PC-3 (cell line): ENCODE measurements at places on chromosomes 2 and 18. TPM values are rescaled to one million over a fixed set of nuclear protein-coding genes. Genes with fewer than 3 reads are reported as not detected.

DNA sequence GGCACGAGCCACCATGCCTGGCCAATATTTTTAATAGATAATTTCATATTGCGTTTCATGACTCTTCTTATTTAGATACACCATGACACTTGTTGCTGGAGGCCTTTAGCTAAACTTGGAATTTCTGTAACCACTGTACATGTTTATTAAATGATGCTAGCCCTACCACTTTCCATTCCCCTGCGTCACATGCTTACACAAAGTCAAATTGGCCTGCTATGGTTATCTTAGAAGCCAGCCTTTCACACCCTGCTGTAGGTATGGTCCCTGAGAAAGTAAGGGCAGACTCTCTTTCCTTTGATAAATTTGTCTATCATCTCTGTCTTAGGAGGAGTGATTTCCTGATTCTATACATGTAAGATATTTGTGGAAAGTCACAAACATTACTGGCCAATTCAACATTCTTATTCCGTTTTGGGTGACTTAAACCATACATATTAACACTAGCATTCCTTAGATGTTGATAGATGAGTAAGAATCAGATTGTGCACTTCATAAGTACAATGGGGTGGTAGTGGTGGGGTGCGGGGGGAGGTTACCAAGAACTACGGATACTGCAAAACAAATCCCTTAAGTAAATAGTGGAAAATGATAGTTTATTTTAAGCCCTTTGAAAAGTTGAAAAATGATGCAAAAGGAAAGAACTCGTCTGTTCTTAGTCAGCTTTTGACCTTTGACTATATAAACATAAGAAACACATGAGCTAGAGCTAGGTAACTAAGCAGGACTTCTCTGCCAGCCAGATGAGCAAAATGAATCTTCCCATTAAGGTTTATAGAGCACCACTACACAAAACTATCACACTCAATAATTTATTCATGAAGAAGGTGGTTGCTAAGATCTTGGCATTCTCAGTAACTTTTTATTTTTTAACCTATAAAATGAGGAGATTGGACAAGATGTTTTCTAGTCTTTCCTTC lies 7.9 kb upstream of the NDUFV2 start:
- peak overlapping the region; percentile 88 for H3K27ac ChIP-seq
- H3K36me3 ChIP-seq = no peaks in the 10 kb centered on the region
- peak; percentile 84 for DNase-seq
- no peak overlapping the region; the same call in 1 of the 2 replicates for H3K4me3 ChIP-seq
- H3K27me3 ChIP-seq = no peaks in the 10 kb centered on the region

GRCh38 chr2:219596954-219597551 lies 604 bp upstream of the STK11IP start:
- H3K27ac ChIP-seq = peak overlapping the region; percentile 75
- peak; percentile 15 for DNase-seq
- peaks cover 15% of the 10 kb centered on the region for H3K4me1 ChIP-seq
- H3K36me3 ChIP-seq = no peaks in the 10 kb centered on the region
- H3K27me3 ChIP-seq = no peaks in the 10 kb centered on the region

DNA sequence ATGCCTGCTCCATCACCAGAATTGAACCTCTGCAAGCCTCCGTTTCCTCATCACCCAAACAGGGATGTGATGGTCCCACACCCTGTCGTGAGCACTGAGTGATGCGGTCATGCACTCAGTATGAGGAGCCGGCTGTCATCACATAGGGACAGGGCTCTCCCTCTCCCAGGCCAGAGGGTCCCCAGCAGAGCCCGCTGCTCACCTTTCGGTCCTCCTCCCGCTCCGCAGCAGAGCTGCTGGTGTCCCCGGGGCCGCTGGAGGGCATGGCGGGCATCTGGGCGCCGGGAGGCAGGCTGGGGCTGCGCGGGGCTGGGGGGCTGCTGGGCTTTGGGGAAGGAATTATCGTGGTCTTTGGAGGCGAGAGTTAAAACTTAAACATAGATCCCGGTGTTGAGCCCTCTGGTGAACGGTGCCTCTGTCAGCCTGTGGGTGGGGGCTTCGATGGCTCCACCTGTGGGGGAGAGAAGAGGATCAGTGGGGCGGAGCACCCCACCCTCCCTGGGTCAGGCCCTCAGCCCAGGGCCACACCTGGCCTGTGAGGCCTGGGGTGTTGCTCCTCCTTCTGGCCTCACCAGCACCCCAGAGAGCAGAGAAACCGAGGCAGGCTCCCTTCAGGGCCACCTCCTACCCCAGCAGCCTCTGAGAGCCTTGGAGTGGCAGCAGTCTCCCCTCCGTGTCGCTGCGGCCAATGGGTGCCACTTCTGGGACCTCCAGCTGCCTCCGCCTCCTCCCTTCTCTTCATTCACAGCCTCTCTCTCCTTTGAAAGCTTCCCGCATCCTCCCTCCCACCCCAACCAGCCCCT lies 27.8 kb downstream of the DNMT3A start:
- H3K27ac ChIP-seq = no peak overlapping the region
- no peak for DNase-seq
- peaks cover 20% of the 10 kb centered on the region for H3K4me1 ChIP-seq
- H3K4me3 ChIP-seq = no peak overlapping the region
- H3K36me3 ChIP-seq = no peaks in the 10 kb centered on the region
- no peaks in the 10 kb centered on the region for H3K27me3 ChIP-seq

GRCh38 chr2:234569776-234570430 lies 73.0 kb upstream of the ARL4C start:
- H3K4me3 ChIP-seq = no peak overlapping the region
- H3K36me3 ChIP-seq = no peaks in the 10 kb centered on the region
- H3K27ac ChIP-seq = no peak overlapping the region
- no peaks in the 10 kb centered on the region for H3K27me3 ChIP-seq
- H3K4me1 ChIP-seq = no peaks in the 10 kb centered on the region

DNA sequence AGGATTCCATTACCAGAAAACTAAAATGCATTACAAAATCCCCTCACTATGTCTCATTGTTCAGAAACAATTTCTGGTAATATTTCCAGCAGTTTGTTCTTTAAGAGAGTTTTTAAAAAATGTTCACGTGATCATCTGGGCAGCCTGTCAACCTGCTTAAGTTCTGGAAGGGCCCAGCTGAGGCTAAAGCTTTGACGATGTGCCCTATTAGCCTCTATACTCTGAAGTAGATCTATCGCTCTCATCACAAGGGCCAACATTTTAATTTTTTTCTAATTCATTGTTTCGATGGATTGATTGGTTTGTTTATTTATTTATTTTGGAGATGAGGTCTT lies 205.8 kb downstream of the PRKCE start:
- H3K27me3 ChIP-seq = no peaks in the 10 kb centered on the region
- no peaks in the 10 kb centered on the region for H3K36me3 ChIP-seq
- H3K4me1 ChIP-seq = peaks cover 2% of the 10 kb centered on the region
- H3K27ac ChIP-seq = no peak overlapping the region

- H3K27me3 ChIP-seq = no peaks in the 10 kb centered on the region
- H3K36me3 ChIP-seq = no peaks in the 10 kb centered on the region
- peak overlapping the region; percentile 65 for H3K27ac ChIP-seq
- peak; percentile 77 for DNase-seq
- H3K4me3 ChIP-seq = peak overlapping the region; percentile 58
Observed at GRCh38 chr2:215930505-215931253, 82.7 kb downstream of the MREG start.

GRCh38 chr2:30272761-30273573 lies 41.6 kb downstream of the LBH start:
- peak; percentile 76 for DNase-seq
- no peaks in the 10 kb centered on the region for H3K36me3 ChIP-seq
- H3K4me3 ChIP-seq = peak overlapping the region; percentile 17; the same call in 1 of the 2 replicates
- peak overlapping the region; percentile 73 for H3K27ac ChIP-seq
- H3K27me3 ChIP-seq = no peaks in the 10 kb centered on the region

- no peaks in the 10 kb centered on the region for H3K36me3 ChIP-seq
- peak; percentile 48 for DNase-seq
- H3K27ac ChIP-seq = no peak overlapping the region
Observed at GRCh38 chr2:10188211-10188610, 65.7 kb downstream of the RRM2 start.

TPO gene
- total RNA-seq = not detected in 2 replicates

GRCh38 chr2:238571661-238572372 lies 145.1 kb downstream of the ASB1 start:
- DNase-seq = no peak
- no peak overlapping the region for H3K27ac ChIP-seq
- H3K4me3 ChIP-seq = no peak overlapping the region
- peaks cover 4% of the 10 kb centered on the region; the same call in 1 of the 2 replicates for H3K4me1 ChIP-seq
- no peaks in the 10 kb centered on the region; the same call in 1 of the 2 replicates for H3K27me3 ChIP-seq

DNA sequence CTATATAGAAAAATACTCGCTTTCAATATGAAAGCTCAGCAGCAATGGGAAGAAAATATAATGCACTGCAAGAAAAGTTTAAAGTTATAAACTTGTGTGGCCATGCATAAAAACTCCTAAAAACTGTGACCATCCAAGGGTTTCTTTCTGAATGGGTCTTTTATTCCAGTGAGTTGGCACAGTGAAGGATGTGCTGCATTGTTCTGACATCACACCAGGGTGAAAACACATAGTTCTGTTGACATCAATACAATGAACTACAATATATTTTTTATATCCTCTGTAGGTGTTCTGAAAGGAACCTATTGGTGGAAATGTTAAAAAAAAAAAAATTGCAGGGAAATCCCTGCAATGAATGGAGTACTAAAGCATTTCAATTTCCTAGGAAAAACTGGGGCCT lies 80.2 kb downstream of the CDH20 start:
- DNase-seq = no peak
- H3K36me3 ChIP-seq = no peaks in the 10 kb centered on the region
- H3K4me1 ChIP-seq = no peaks in the 10 kb centered on the region
- no peak overlapping the region for H3K4me3 ChIP-seq
- no peak overlapping the region for H3K27ac ChIP-seq

DNA sequence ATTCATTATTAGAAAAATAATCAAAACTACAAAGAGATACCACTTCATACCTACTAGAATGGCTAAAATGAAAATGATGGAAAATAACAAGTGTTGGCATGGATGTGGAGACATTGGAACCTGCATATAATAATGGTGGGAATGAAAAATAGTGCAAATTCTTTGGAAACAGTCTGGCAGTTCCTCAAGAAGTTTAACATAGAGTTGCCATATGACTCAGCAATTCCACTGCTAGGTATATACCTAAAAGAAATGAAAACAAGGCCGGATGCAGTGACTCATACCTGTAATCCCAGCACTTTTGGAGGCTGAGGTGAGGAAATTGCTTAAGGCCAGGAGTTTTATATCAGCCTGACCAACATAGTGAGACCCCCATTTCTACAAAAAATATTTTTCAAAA lies 41.6 kb upstream of the ACYP2 start:
- no peaks in the 10 kb centered on the region for H3K27me3 ChIP-seq
- peaks cover 23% of the 10 kb centered on the region for H3K4me1 ChIP-seq
- no peak overlapping the region for H3K4me3 ChIP-seq
- H3K27ac ChIP-seq = peak overlapping the region; percentile 92
- H3K36me3 ChIP-seq = no peaks in the 10 kb centered on the region

- H3K36me3 ChIP-seq = no peaks in the 10 kb centered on the region
- no peak overlapping the region for H3K27ac ChIP-seq
- peaks cover 56% of the 10 kb centered on the region for H3K4me1 ChIP-seq
- no peak for DNase-seq
- H3K4me3 ChIP-seq = no peak overlapping the region
Observed at GRCh38 chr2:20582600-20583221, 68.2 kb downstream of the HS1BP3 start.

- H3K36me3 ChIP-seq = no peaks in the 10 kb centered on the region
- no peak overlapping the region for H3K4me3 ChIP-seq
- H3K4me1 ChIP-seq = no peaks in the 10 kb centered on the region
- H3K27me3 ChIP-seq = peaks cover 45% of the 10 kb centered on the region
- H3K27ac ChIP-seq = no peak overlapping the region
Observed at GRCh38 chr2:177989029-177989885, 83.3 kb downstream of the PDE11A start.

- H3K4me3 ChIP-seq = no peak overlapping the region
- H3K27me3 ChIP-seq = no peaks in the 10 kb centered on the region
- no peak overlapping the region for H3K27ac ChIP-seq
Observed at GRCh38 chr2:146850746-146851145, 994.1 kb upstream of the ACVR2A start.
